Dermis microvascular lymphatic vessel endothelial cell (primary cell): ENCODE measurements at places on chromosomes 6 and 20. TPM values are rescaled to one million over a fixed set of nuclear protein-coding genes. Genes with fewer than 3 reads are reported as not detected.

The KLHDC3 gene
- total RNA-seq: 131 and 152 TPM in 2 replicates

The PDYN gene
- not detected in 2 replicates for total RNA-seq

The ZBTB9 gene
- total RNA-seq: 3.9 and 6.7 TPM in 2 replicates

The CRISP3 gene
- not detected in 2 replicates for total RNA-seq

The CLPSL2 gene
- not detected in 2 replicates for total RNA-seq

The FGD2 gene
- total RNA-seq: not detected in 2 replicates

The DNAH8 gene
- total RNA-seq: not detected in 2 replicates

The TMEM74B gene
- total RNA-seq: 0.26 and 0.76 TPM in 2 replicates

The PKIB gene
- total RNA-seq: 0.13 TPM in 2 replicates

The GSTA3 gene
- not detected in 2 replicates for total RNA-seq

The PNPLA1 gene
- not detected in 2 replicates for total RNA-seq

The RPS6KA2 gene
- 122 and 241 TPM in 2 replicates for total RNA-seq

The ARFGAP1 gene
- total RNA-seq: 36.7 and 46.8 TPM in 2 replicates

The TRIM31 gene
- not detected in 2 replicates for total RNA-seq

The ZBTB46 gene
- total RNA-seq: 67.1 and 69.7 TPM in 2 replicates

The KIFC1 gene
- total RNA-seq: 9.9 and 16.7 TPM in 2 replicates

The EYA4 gene
- under 0.01 and 0.51 TPM in 2 replicates for total RNA-seq

The NFKBIL1 gene
- total RNA-seq: 19.8 and 24.7 TPM in 2 replicates

The PRPH2 gene
- total RNA-seq: 0.13 and 0.38 TPM in 2 replicates

The TINAG gene
- not detected in 2 replicates for total RNA-seq

The TSPO2 gene
- not detected in 2 replicates for total RNA-seq

The SYNGAP1 gene
- 1.4 and 2.8 TPM in 2 replicates for total RNA-seq

The CLDN20 gene
- total RNA-seq: not detected in 2 replicates

The BHLHE23 gene
- total RNA-seq: not detected in 2 replicates

The LINC00237 gene
- under 0.01 TPM in 1 of 2 replicates, not detected in the other for total RNA-seq
